Lower lobe of right lung (tissue), 2 donors: ENCODE measurements at places on chromosomes 7 and 10. TPM values are rescaled to one million over a fixed set of nuclear protein-coding genes. Genes with fewer than 3 reads are reported as not detected.

DNA sequence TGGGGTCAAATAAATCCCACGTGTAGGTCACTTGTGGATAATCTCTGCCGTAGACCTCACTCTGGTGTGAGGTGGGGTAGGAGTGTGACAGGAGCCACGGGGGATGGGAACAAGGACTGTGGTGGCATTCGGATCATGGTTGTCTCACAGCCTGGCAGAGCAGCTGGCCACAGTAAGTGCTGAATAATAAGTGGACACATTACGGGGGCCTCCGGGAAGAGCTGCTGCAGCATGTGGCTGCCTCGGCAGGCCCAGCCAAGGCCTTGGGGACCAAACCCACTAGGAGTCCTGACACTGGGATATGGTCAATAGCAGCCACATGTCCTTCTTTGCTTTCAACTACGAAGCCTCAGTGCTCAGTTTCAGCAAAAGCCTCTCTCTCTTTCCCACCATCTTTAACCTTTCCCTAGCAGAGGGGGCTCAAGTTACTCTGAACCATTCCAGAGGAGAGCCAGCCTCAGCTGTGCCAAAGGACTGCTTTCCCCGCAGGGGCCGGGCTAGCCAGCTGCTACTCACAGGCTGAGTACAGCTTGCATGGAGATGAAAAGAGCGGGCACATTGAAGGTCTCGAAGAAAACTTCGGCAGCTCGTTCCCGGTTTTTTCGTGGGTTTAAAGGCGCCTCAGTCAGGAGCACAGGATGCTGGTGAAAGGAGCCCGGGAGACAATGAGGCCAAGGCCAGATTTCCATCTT lies 17.3 kb downstream of the ACTR1A start:
- no peaks in the 10 kb centered on the region for H3K4me1 ChIP-seq
- no peak overlapping the region for H3K4me3 ChIP-seq
- H3K27ac ChIP-seq, result no peak overlapping the region
- H3K36me3 ChIP-seq, result peaks cover 100% of the 10 kb centered on the region

DNA sequence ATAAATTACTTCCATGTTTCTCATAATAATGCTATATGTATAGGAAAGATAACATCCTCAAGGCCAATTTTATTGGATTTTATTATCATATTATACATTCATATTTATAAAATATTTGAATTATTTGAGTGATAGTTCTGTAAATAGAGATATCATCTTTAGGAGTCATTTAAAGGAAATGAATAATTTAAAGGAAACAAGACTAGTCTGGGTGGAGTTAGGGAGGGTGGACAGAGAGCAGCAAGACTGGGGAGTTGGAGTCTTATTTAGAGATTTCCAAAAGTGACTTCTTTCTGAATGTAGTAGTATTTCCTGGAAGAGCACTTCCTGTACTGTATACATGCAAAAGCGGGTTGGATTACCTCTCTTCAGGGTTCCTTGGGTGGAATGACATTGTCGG lies 342.3 kb downstream of the SUGCT start:
- no peaks in the 10 kb centered on the region for H3K27me3 ChIP-seq
- H3K36me3 ChIP-seq, result no peaks in the 10 kb centered on the region
- no peaks in the 10 kb centered on the region for H3K4me1 ChIP-seq
- no peak for DNase-seq
- no peak overlapping the region for H3K4me3 ChIP-seq

DNA sequence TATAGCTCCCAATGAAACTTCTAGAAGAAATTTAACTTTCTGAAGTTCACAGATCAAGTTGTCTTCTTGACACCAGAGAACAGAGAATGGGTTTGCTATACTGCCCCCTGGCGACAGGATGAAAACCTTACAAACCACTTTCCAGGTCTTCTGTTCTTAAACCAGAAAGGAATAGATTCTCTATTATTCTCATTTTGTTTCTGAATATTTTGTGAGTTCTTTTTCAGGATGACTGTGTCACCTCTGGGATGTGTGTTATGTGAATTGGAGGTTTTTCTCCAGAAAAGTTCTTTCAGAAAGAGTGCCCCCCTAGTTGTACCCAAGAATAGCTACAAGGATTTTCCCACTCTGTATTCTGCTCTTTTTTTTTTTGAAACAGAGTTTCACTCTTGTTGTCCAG lies 6.3 kb downstream of the IFT22 start:
- no peak overlapping the region for H3K4me3 ChIP-seq
- no peaks in the 10 kb centered on the region for H3K27me3 ChIP-seq
- peaks cover 33% of the 10 kb centered on the region for H3K36me3 ChIP-seq
- H3K27ac ChIP-seq, result no peak overlapping the region

- no peak overlapping the region for H3K27ac ChIP-seq
- no peak for DNase-seq
- no peaks in the 10 kb centered on the region for H3K36me3 ChIP-seq
- H3K27me3 ChIP-seq, result no peaks in the 10 kb centered on the region
Observed at GRCh38 chr7:76426246-76426645, 1.5 kb downstream of the ZP3 start.

DNA sequence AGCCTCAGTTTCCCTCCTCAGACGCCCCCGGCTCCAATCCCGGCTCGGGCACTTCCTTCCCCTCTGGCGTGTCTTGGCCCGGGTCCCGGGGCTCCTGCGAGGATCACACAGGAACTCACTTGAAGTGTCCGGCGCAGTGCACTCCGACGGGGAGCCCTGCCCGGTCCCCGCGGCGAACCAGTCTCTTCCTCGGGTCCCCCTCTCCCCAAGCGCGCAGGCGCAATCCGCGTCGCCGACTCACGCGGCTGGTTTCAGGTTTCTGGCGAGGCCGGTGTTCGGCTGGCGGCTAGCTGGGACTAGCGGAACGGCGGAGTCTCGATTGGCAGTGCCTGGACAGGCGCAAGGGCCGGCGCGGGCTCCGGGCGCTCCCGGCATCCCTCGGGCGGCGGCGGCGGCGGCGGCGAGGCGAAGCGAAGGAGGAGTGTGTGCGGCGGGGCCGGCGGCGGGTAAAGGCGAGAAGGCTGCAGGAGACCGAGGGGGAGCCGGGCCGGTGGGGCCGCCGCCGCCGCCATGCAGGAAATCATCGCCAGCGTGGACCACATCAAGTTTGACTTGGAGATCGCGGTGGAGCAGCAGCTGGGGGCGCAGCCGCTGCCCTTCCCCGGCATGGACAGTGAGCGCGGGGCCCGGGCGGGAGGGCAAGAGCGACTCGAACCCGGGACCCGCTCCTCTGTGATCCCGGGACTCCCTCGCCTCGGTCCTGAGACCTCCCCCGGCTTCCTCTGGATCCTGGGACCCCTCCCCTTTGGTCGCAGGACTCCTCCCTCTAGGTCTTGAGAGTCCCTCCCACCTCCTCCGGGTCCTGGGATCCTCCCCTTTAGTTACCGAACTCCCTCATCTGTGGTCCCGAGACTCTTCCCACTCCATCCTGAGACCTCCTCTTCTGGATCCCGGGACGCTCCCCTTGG lies at the start of the genes CPSF4 and PTCD1:
Gene CPSF4, plus strand, starts transcription at position 371 of the 908 bp plus-strand sequence. Its CDS starts 140 bp downstream, at position 511.
Gene PTCD1, minus strand, starts transcription at position 226 of the 908 bp plus-strand sequence. CDS start 3,556 bp downstream, outside the sequence.
- peaks cover 20% of the 10 kb centered on the region for H3K36me3 ChIP-seq
- no peaks in the 10 kb centered on the region for H3K27me3 ChIP-seq
- H3K27ac ChIP-seq, result peak within 1 kb of the TSS; percentile 85
- H3K4me1 ChIP-seq, result peaks cover 37% of the 10 kb centered on the region
- H3K4me3 ChIP-seq, result peak within 1 kb of the TSS; percentile 95

GRCh38 chr7:50149369-50149768 lies 56.3 kb upstream of the ZPBP start:
- DNase-seq, result no peak
- H3K27me3 ChIP-seq, result no peaks in the 10 kb centered on the region
- H3K36me3 ChIP-seq, result no peaks in the 10 kb centered on the region
- H3K4me1 ChIP-seq, result no peaks in the 10 kb centered on the region

- H3K27me3 ChIP-seq, result no peaks in the 10 kb centered on the region
- DNase-seq, result no peak
- no peak overlapping the region for H3K4me3 ChIP-seq
- no peaks in the 10 kb centered on the region for H3K4me1 ChIP-seq
- no peak overlapping the region for H3K27ac ChIP-seq
- H3K36me3 ChIP-seq, result no peaks in the 10 kb centered on the region
Observed at GRCh38 chr10:13774303-13774893, 187.6 kb downstream of the PRPF18 start.

DNA sequence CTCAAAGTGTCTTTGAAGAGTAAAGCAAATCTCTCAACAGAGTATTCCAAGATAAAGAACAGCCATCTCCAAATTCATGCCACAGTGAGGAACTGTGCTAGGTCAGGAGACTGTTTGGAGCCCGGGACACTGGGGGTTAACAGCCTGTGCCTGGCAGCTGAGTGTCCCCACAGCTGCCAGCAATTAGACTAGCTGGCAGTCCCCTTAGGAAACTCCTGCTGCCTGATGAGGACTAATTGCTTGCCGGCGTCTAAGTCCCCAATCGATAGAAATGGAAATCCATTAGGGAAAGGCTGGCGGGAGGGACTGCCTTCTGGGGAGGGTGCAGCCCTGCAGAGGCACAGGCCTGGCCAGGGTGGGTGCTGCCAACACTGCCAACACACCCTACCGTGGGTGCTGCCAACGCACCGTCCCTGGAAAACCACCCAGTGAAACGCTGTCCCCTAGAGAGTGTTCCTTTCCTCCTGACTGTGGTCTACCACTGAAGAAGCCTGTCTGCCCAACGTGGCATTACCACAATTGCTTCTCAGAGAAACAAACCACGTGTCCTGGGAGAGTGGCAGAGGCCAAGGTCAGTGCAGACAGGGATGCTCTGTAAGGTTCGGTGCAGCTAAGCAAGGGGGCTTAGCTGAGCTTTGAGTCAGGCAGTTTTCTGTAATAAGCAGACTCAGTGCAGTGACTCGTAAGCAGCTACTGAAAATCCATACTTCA lies 60.8 kb downstream of the XRCC2 start:
- no peak overlapping the region for H3K27ac ChIP-seq
- no peak for DNase-seq
- no peaks in the 10 kb centered on the region for H3K36me3 ChIP-seq
- peaks cover 7% of the 10 kb centered on the region for H3K27me3 ChIP-seq

- H3K27ac ChIP-seq, result no peak overlapping the region
- no peaks in the 10 kb centered on the region for H3K4me1 ChIP-seq
- no peak overlapping the region for H3K4me3 ChIP-seq
- no peak for DNase-seq
- H3K36me3 ChIP-seq, result no peaks in the 10 kb centered on the region
Observed at GRCh38 chr10:15224948-15225347, 56.5 kb upstream of the NMT2 start.

DNA sequence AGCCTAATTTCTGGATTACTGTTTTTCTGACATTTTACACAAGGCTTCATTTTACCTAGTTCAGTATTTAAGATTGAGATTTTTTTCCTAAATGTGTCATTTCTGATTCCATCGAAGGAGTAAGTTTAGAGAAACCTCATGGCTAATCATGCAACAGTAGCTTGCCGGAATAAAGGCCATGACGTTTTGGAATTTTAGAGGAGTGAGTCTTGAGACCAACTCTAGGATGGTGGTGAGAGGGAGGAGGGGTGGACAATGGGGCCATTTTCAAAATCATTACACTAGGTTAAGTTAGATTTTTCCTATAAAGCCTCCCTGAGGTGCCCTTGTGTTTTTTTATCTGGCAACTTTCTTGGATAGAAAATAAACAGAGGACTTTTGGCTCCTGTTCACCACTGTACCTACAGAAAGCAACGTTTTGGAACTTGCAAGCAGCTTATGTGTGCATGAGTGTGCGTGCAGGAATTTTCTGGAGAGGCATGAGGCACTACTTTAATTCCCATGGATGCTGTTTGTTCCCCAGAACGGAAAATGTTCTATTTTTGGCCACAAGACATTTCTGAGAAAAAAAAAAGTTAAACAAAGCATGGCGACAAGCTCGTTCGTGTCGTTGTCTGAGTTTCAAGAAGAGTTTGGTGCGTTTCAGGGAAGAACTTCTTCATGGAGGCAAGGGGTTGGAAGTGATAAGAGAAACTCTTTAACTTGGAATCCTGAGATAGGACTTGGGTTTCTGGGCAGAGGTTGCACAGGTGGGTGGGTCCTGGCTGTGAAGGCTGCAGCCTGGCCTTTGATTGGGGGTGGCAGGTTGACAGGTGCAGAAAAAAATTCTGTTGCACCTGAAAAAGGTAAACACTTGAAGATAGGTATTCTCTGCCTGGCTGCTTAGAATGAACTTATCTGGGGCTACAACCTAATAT lies 178.1 kb downstream of the PTEN start:
- H3K27ac ChIP-seq, result peak overlapping the region; percentile 81
- H3K36me3 ChIP-seq, result no peaks in the 10 kb centered on the region
- peak overlapping the region; percentile 27 for H3K4me3 ChIP-seq
- H3K4me1 ChIP-seq, result peaks cover 29% of the 10 kb centered on the region

DNA sequence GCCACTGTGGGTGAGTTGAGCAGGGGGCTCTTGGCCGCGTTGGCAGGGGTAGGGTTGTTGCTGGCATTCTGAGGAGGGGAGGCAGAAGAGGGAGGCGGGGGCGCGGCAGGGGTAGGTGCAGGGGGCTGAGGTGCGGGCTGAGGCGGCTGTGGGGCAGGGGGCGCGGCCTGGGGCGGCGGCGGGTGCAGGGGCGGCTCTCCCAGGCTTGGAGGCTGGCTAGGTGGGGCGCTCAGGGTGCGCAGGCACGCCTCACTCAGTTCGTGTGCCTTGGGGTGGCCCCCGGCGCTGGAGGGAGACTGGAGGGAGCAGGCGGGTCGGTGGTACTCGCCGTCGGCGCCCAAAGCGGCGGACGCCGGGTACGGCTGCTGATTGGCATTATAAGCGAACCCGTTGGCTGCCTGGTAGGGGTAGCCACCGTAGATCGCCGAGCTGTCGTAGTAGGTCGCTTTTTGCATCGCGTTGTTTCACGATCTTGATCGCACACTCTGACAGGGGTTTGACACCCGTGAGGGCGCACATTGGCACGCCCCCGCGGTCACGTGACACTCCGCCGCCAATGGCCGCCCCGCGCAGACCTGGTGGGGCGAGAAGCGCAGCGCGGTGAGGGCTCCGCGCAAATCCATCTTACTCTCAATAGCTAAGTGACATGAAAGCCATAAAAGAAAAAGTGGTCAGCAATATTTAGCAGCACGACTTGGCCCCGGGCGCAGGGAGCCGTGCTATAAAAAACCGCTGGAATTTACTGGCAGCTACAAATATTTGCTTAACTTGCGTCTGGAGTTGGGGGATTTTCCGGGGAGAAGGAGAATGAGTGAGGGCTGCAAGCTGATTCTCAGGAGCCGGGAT lies 7.9 kb upstream of the HOXA2 start:
- peak overlapping the region; percentile 28 for H3K4me3 ChIP-seq
- peaks cover 25% of the 10 kb centered on the region for H3K27me3 ChIP-seq
- no peaks in the 10 kb centered on the region for H3K36me3 ChIP-seq
- peak overlapping the region; percentile 89 for H3K27ac ChIP-seq
- DNase-seq, result peak; percentile 49

GRCh38 chr7:39434012-39434411 lies 132.2 kb upstream of the YAE1 start:
- no peak overlapping the region for H3K27ac ChIP-seq
- DNase-seq, result no peak
- H3K4me1 ChIP-seq, result no peaks in the 10 kb centered on the region

DNA sequence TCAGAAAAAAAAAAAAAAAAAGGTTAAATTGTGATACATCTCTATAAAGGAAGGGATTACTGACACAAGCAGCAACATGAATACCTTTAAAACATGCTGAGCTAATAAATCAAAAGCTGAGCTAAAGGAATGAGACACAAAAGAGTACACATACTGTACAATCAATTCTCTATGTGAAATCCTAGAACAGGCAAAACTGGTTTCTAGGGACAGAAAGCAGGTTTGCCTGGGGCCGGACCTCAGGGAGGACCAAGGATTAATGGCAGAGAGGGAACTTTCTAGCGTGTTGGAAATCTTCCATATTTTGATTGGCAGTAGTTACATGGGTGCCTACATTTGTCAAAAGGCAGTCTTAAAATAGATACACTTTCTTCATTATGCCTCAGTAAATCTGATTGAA lies 52.5 kb downstream of the KLRG2 start:
- H3K27ac ChIP-seq, result no peak overlapping the region
- peaks cover 11% of the 10 kb centered on the region for H3K4me1 ChIP-seq
- H3K27me3 ChIP-seq, result no peaks in the 10 kb centered on the region
- H3K36me3 ChIP-seq, result peaks cover 17% of the 10 kb centered on the region

The CNNM2 gene
- total RNA-seq, result 12.1 TPM

The PKD2L1 gene
- 3.4 TPM for total RNA-seq

The UCN3 gene
- total RNA-seq, result 0.53 TPM

The EPDR1 gene
- 66.0 TPM for total RNA-seq

The PON3 gene
- total RNA-seq, result 25.6 TPM

The GRM8 gene
- total RNA-seq, result not detected

The PON1 gene
- 0.24 TPM for total RNA-seq
